Cardiac muscle cell (in vitro differentiated cells and primary cell): ENCODE measurements at places on chromosomes 2 and 18. TPM values are rescaled to one million over a fixed set of nuclear protein-coding genes. Genes with fewer than 3 reads are reported as not detected.

GRCh38 chr18:73318739-73319479, 451.1 kb upstream of the NETO1 start:
- no peak for DNase-seq

DNA sequence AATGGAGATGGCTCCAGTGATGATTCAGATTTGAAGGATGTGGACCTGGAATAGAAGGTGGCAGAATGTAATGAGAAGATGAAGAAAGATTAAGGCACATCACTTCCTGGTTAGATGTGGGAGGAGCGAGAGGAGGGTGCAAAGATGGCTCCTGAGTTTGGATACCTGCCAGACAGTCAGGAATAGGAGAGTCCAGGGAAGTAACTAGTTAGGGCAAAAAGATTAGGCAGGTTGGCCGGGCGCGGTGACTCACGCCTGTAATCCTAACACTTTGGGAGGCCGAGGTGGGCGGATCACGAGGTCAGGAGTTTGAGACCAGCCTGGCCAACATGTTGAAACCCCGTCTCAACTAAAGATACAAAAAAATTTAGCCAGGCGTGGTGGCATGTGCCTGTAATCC, 5.6 kb downstream of the C2orf74 start:
- no peak for DNase-seq

DNA sequence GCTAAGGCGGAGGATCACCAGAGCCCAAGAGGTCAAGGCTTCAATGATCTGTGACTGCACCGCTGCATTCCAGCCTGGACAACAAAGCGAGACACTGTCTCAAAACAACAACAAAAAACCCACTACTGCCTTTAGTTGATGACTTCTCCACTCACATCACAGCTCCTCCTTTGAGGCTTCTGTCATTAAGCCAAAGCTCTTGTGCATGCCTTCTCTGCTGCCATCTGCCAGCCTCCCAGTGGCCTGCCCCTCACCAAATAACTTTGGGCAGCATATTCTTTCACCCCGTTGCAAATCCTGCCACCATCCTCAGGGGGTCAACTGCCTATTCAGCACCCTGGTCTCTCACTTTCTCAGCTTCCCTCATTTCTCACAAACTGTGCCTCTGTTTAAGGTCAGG, 27.5 kb downstream of the OSBPL1A start:
- no peak for DNase-seq

DNA sequence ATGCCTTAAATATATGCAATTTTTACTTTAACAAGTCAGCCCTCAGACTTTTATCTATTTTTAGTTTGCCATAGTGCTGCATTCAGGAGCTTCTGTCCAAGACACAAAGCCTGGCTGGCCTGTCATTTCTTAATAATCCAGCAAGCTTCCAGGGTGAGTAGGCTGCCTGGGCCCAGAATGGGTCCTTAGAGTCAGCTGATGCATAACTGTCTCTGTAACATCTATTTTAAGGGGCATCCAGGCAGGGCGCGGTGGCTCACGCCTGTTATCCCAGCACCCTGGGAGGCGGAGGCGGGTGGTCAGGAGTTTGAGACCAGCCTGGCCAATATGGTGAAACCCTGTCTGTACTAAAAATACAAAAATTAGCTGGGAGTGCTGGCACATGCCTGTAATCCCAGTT, 11.8 kb upstream of the GNLY start:
- DNase-seq = no peak

DNA sequence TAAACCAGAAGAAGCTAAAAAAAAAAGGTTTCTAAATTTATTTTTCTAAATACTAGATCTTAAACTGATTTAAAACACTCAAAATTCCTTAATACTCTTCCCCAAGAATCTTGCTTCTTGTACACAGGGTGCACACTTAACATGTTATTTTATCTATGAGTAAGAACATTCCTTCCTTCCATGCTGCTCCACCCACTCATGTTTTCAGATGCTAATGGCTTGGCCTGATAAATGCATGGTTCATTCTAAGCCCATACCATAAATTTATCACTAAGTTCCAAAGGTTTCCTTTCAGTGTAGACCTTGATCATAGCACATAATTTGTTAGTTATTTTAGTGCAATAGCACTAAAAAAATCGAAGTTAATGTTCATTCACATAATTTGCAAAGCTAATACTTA, 8.1 kb downstream of the FBXO48 start:
- DNase-seq = peak; percentile 49

GRCh38 chr2:173397539-173397938, 42.9 kb downstream of the CDCA7 start:
- DNase-seq = no peak

The FAHD2B gene
- total RNA-seq = 43.7 and 45.2 TPM in 2 replicates

The UPP2 gene
- not detected in 2 replicates for total RNA-seq

The FAM136A gene
- 70.8 and 75.5 TPM in 2 replicates for total RNA-seq

DNA sequence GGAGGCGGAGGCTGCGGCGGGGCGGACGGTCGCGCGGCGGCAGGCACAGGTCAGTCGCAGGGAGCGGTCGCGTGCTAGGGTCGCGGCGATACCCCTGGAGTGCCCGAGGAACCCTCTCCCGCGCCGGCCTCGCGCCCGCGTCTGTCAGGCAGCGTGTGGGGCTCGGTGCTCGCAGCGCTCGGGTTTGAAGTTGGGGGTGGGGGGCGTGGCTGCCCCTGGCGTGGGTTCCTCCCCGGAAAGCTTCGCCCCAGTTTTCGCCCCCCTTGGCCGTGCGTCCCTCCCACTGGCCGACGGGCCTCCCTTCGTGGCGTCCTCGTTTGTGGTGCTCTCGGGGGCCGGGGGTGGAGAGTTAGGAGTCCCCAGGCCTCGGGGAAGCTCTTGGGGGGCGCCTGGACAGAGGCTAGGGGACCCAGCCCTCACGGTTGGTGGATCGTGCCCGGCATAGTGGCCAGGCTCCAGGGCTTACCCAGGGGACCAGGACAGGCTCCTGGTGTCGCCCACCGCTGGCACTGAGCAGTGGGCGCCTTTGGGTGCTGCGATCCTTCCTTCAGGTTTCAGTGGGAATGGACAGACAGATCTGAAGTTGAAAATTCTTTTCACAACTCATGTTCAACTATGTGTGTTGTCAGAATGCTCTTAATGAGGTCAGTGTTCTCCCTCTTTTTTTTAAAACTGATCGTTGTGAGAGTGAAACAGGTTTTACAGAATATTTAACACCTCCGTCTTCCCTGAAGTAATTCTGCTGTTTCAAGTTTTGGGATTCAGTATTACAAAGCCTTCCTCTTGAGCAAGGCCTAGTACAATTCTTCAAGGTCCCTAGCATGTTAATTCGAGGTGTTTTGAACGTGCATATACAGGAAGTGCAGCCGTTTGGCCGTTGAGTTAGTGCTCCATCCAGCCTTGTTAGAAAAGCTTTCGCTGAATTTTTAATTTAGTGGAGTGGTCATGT, 604 bp downstream of the RALBP1 start:
- DNase-seq = peak; percentile 46

The SP140L gene
- total RNA-seq = 0.07 and 0.30 TPM in 2 replicates

DNA sequence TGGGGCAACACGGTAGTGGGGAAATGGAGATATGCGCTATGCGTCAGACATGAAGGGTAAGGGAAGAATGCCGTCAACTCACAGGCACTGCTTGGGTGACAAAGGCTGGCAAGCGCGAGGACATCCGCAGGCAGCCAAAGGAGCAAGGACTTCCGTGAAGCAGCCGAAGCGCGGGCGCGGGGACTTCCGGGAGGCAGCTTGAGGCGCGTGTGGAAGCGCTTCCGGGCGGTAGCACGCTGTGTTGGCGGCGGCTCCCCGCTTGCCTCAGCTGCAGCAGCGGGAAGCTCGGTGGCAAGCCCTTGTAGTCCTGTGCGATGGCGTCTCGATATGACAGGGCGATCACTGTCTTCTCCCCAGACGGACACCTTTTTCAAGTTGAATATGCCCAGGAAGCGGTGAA, at the start of gene PSMA8:
PSMA8 (plus strand) TSS at position 218 of the 400 bp plus-strand sequence; CDS start at position 315, 97 bp downstream.
- DNase-seq = no peak

- DNase-seq = no peak
These were observed 115.4 kb upstream of the CCDC195 start for GRCh38 chr2:224831530-224831929.

DNA sequence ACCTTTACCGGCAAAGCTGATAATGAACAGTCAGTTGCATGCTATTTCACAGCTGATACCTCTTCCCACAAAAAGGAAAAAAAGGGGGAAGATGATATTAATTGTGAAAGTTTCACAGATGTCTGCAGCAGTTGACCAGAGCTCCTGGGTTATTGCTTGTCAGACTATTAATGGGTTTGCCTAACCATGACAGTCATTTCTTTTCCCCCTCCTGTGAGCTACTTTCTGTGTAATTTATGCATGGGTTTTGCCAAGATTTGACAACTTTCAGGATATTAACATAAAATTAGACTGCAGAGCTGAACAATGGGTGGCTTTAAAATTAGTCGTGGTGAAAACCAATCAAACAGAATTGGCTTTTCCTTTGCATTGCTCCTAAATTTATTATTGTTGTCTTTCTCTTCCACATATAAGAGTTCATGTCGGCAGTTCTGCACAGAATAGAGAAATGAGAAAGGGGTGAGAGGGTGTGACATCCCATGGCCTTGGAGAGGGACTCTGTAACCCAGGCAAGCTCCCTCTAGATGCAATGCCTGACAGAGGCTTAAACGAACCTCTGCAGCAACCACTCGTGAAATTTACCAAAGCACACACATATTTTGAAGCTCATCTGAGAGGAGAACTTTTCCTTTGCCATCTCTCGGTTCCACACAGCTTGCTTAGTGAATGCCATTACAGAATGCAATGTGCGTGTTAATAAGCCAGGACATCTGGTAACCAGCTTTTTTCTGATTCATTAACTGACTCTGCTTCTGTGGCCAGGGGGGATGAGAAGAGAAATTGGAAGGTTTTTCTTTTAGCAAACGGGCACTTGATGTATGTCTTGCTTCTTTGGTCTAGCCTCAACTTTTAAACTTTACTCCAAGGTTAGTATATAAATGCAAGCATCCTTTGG, 82.2 kb upstream of the ITGA4 start:
- no peak for DNase-seq

- peak; percentile 33 for DNase-seq
These were observed 129.1 kb upstream of the MMADHC start for GRCh38 chr2:149716687-149717086.

GRCh38 chr2:143841935-143842334, 678.0 kb downstream of the ZEB2 start:
- no peak for DNase-seq

DNA sequence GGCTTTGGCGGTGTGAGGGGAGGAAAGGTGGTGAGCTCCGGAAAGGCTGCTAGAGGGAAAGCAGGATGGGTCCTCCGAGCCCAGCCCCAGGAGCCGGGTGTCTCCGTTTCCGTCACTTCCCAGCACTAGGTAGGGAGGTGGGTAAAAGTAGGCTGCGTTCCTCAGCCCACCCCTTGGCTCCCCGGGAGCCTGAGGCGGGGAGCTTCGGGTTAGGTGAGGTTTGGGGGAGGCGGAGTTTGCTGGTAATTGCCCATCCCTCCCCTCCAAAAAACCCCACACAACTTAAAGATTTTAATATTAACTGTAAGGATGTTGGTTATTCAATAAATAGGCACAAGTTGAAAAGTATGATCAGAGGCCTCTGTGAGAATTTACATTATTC, 552 bp upstream of the ATF2 start:
- DNase-seq = no peak

DNA sequence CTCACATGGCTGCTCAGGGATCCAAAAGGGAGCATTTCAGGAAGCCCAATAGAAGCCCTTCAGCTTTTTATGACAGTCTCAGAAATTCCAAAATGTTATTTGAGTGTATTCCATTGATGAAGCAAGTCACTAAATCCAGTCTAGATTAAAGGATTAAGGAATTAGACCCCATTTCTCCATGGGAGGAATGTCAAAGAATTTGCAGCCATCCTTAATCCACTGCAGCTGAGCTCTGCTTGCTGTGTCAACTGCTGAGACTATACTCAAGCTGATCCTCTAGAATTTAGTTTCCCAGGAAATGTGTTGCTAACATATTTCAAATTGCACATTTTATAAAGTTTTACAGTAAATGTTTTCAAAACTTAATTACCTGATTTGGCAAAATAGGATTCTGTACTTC, 28.4 kb upstream of the C2orf69 start:
- no peak for DNase-seq

- DNase-seq = no peak
These were observed 859.5 kb downstream of the LRP1B start for GRCh38 chr2:141271346-141271745.

DNA sequence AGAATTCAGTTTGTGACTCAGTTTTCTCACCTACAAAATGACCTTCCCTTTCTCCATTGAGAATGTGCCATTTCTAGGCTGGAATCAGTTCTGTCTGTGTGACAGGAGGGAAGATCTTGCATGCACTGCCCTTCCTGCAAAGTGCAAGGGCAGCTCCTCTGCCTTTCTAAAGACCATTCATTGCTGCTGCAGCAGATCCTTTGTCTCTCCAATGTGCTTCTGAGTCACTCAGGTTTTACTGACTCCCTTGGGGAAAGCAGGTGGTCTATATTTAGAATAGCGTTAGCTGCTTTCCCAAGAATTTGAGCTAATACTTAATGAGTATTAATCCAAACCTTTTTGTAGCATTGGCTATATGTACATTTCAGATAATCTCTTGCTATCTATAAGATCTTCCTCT, 62.5 kb downstream of the DAW1 start:
- peak; percentile 19 for DNase-seq
